ENCODE measurements at places on chromosomes 1 and 21.

GRCh38 chr1:112514901-112515300 lies 6.1 kb downstream of the WNT2B start:
- DNase-seq = no peak

DNA sequence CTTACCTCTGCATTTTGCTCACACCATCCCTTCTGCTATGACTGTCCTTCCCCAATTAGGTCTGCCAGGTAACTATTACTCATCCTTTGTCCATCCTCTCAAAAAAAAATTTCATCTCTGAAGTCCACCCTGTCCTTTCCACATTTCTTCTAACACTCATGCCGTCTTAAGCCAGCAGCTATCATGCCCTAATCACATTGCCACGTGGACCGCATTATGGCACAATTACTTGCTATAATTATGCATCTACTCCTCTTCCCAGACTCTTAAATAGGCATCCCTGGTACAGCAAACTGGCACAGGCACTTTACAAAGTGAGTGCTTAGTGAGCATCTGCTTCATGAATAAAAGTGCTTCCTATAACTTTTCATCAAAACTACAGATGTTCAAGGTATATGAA lies 295.4 kb upstream of the ESRRG start:
- DNase-seq = no peak

DNA sequence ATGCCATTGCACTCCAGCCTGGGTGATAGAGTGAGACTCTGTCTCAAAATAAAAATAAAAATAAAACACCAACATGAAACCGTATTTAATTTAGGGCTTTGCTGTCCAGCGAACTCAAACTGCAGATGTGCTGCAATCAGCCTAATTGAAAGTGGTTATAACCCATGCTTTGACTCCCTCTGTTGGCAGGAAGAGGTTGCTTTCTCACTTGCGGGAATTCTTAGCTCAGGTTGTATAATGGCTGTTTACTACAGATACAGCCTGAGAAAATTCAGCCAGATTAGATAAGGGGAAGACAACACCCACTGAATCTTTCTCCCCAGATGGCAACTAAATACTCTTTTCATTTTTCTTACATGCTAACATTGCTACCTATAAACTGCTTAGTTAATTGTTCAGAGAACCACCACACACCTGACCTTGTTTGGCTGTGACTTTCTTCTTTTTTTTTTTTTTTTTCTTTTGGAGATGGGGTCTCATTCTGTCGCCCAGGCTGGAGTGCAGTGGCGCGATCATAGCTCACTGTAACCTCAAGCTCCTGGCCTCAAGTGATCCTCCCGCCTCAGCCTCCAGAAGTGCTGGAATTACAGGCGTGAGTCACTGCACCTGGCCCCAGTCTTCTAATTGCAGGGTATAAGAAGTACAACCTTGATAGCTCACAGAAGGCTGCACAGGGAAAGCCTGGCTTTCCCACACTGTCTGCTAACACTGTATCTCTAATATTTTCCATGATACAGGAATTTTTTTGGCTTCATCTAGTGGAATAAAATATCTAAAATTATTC lies 34.6 kb downstream of the DNTTIP2 start:
- DNase-seq = peak; percentile 87

DNA sequence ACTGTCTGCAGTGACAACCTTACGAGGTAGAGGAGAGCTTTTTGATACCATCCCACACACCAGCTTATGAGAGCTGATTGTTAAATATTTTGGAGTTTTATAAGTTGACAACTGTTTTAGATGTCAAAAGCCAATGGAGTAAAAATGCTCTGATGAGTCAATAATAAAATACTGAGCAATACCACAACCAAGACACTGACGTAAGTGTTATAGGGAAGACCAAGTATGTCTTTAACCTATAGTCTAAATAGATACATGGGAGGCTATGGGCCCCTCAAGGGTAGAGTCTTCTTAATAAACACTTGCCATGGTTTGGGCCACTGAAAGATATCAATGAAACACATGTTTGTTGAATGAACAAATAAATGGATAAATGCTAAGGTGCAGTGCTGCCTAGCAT lies 49.2 kb downstream of the DUSP10 start:
- no peak for DNase-seq

- DNase-seq = no peak
Observed at GRCh38 chr1:27527890-27528817, 38.2 kb upstream of the WASF2 start.

All from pons (tissue), 1 donor.